WTC11 (cell line): ENCODE measurements at places on chromosomes 16 and 17.

DNA sequence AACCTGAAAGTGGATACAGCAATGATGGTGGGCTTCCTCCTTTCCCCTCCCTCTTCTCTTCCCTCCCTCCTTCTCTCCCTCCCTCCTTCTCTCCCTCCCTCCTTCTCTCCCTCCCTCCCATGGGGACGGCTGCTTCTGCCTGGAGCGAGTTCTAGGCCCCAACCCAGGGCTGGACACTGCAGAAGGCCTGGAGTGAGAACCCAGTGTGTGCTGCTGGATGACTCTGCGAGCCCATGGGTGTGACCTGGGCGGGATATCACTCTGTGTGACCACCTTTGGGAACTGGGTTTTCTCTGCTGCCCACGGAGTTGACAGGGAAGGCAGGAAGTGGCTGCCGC is 242.6 kb upstream of the GSE1 start:
- no peak for DNase-seq

- DNase-seq, result no peak
These were observed 99.2 kb downstream of the SMG6 start for GRCh38 chr17:2204393-2204792.

- DNase-seq, result no peak
These were observed 28.5 kb downstream of the TMEM98 start for GRCh38 chr17:32956240-32956970.

DNA sequence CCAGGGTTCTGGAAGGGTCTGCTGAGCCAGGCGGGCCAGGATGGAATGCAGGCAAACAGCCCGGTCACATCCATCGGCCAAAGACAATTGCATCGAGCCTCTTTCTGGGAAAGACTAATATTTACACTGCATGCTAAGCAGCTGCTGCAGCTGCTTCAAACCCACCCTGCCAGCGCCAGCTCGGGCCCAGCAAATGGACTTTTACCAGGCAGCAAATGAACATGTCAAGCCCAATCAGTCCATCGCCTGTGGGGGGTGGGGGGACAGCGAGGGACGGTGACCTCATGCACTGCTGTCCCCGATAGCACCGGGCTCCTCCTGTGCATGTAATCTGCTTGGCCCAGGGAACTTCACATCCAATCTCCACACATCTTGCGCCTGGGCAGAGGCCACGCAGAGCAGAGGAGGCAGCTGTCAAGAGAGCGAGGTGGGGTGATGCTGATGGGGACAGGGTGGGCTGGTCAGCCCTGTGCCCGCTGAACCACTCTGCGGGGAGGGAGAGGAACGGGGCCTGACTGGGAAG is 39.4 kb upstream of the CDH5 start:
- no peak for DNase-seq
